CD4-positive, alpha-beta T cell treated with Interferon gamma for 1 hour (primary cell): ENCODE measurements at places on chromosomes 7 and 10.

DNA sequence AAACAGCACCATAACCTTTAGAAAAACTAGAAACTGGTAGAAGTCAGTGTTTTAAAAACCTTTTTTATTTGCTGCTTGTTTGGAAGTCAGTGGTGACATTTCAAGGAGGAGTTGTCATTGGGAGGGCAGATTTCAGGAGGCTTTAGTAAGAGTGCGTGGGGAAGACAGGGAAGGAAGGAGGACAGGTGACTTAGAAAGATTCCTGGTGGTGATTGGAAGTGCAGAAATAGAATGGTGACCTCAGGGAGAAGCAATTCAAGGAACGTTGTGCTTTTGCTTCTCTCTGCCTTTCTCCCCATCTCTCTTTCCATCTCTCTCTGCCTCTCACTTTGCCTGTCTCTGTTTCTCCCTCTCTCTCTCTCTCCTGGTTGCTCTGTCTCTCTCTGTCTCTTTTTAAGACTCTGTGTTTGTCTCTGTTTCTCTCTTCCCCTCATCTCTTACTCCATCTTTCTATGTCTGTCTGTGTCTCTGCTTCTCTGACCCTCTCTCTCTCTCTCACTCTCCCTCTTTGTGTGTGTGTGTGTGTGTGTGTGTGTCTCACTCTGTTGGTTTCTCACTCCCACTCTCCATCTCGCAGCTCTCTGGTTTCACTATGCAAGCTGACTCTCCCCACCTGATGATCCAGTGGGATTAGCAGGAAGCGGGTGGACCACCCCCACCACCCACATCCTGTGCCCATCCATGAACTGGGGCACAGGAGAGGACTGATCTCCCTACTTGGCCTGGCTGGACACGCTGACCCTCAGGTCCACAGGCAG, 10.9 kb upstream of the PFKP start:
- DNase-seq = no peak

DNA sequence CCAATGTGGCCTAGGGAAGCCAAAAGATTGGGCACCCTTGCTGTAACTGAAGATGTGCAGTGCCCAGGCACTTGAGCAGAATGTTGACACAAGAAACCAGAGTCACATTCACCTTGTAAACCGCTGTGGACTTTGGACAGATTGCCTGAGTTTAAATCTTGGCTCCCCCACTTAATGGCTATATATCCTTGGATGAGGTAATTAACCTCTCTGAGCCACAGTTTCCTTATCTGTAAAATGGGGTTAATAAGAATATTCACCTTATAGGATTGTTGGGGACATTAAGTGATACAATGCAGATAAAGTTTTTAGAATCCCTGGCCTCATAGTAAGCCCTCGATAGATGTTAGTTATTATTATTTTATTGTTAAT, 331.0 kb downstream of the LRMDA start:
- DNase-seq = no peak

GRCh38 chr10:110569736-110570135, 2.2 kb downstream of the SMC3 start:
- no peak for DNase-seq

- peak; percentile 47 for DNase-seq
Observed at GRCh38 chr7:105353752-105354328, 34.9 kb downstream of the SRPK2 start.

GRCh38 chr7:134029-134428, 58.3 kb upstream of the FAM20C start:
- DNase-seq = no peak

DNA sequence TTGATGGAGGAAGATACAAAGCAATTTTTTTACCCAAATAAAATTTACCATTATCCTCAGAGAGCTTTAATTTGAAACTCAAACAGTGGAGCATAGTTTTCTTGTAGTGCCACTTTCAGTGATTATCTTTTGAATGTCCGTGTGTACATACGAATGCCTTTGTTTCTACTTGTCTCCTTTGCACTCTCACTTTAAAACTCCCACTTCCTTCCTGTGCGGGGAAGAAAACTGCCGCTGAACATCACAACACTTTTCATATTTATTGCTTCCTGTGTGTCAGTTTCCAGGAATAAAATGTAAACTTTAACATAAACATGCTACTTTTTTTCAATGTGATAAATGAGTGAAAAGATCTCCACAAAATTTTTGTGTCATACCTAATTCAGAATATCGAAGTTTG, 102.4 kb downstream of the SEMA3A start:
- peak; percentile 0 for DNase-seq

GRCh38 chr7:20220921-20221547, 3.9 kb upstream of the MACC1 start:
- no peak for DNase-seq

- peak; percentile 21 for DNase-seq
Observed at GRCh38 chr10:94279835-94280709, 82.7 kb downstream of the NOC3L start.

- no peak for DNase-seq
Observed at GRCh38 chr10:113740850-113741249, 10.6 kb upstream of the PLEKHS1 start.

DNA sequence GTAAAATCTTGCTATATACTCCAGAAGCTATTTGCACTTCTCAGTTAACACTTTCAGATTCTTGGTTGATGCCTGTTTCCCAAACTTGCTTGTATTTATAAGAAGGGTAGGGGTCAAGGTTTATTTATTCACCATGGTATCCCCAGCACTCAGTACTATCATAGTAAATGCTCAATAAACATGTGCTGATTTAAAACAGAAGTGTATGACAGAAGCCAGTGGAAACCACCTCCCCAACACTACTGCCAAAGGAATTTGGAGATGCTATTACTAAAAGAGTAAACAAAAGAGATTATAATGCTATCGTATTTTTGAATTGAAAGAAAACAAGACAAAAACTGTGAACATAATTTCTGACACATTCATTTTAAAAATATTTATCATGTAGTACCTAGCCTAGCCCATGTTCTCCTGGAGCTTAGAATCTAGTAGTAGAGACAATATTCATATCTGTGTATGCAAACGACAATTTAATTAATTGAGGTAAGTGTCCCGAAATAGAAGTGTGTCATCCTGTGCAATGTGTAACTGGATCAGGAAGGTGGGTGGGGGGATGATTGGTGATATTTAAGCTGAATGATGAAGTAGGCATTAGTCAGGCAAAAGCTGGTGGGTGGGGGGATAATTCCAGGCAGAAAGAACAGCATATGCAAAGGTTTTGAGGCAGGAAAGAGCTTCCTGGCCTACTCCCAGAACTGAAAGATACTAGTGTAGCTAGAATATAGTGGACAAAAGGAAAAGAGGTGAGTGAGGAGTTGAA, 77.5 kb downstream of the HGF start:
- DNase-seq = no peak
